Activated CD4-positive, alpha-beta T cell treated with anti-CD3 and anti-CD28 coated beads, Interleukin-2, Interleukin-4, amounts not matched to agents 100 ng/mL and 50 ng/mL, durations not matched to agents 16 hours and 8 hours (primary cell): ENCODE measurements at places on chromosomes 1 and 21.

- DNase-seq, result no peak
Measured at GRCh38 chr1:185156288-185156853, 382 bp downstream of the TRMT1L start.

DNA sequence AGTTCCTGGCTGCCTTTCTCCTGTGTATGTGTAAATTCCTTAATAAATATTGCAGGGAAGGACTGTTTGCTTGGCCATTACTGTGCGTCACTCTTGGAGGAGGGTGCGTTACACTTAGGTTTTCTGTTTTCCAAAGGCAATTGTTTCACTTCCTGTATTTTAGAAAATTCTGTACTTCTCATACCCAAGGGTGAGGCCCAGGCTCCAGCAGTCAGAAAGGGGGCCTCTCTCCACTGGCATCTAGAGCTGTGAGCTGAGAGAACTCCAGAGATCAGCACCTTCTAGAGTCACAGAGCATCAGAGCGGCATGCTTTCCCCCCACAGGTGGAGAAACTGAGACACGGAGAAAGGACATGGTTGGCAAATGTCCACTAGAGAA, 27.0 kb upstream of the ZFP69B start:
- no peak for DNase-seq

DNA sequence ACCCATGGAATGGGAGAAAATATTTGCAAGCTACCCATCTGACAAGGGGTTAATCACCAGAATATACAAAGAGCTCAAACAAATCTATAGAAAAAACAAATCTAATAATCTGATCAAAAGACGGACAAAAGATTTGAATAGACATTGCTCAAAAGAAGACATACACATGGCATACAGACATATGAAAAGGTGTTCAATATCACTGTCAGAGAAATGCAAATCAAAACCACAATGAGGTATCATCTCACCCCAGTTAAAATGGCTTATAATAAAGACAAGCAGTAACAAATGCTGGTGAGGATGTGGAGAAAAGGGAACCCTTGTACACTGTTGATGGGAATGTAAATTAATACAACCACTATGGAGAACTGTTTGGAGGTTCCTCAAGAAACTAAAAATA, 600.9 kb downstream of the SMYD3 start:
- DNase-seq, result no peak

DNA sequence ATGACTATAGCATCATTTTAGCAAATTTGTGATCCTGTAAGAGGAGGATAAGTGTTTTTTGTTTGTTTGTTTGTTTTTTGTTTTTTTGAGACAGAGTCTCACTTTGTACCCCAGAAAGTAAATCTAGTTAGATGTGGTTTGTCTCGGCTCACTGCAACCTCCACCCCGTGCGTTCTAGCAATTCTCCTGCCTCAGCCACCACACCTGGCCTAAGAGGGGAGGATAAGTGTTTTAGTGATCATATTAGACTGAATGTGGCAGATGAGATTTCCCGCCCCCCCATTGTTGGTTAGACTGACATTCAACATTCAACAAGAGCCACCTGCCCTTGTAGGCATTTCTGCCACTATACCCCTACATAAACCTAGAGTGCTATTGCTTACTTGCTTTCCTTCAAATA, 98.5 kb downstream of the OSBPL9 start:
- no peak for DNase-seq

GRCh38 chr1:47468709-47469389, 31.0 kb downstream of the FOXD2 start:
- DNase-seq, result no peak

DNA sequence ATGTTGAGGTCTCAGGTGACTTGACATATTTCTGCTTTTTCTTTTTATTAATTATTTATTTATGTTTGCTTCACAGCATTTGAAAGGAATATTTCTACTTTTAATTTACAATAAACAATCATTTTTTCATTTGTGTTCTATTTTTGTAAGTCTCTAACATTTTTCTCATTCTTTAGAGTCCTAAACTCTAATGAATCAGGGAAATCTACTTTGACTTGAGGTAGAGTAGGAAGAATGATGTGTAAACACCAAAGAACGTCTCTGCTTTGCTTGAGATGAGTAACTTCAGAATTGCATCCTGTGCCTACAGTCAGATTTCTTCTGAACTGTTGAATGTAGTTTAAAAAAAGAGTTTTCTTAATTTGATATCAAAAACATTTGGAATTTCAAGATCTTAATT, 65.2 kb downstream of the CNST start:
- DNase-seq, result no peak

- no peak for DNase-seq
Measured at GRCh38 chr1:187985145-187985896, 1156.6 kb downstream of the PLA2G4A start.

DNA sequence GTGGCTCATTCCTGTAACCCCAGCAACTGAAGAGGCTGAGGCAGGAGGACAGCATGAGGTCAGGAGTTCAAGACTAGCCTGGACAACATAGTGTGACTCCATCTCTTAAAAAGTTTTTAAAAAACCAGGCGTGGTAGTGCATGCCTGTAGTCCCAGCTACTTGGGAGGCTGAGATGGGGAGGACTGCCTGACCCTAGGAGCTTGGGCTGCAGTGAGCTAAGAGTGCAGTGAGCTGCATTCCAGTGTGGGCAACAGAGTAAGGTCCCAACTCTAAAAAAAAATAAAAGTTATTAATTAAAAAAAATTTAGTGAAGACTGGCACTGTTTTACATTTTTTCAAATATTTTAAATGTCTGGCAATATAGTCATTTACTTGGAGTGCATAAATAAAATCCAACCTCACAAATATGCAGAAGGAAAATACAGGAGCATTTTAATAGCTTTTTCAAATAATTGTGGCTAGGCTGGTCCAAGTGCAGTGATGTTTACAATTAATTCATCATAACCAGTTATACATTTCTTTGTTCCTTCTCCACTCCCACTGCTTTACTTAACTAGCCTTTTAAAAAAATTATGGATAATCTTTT, 10.8 kb downstream of the ZBTB8OS start:
- DNase-seq, result no peak

DNA sequence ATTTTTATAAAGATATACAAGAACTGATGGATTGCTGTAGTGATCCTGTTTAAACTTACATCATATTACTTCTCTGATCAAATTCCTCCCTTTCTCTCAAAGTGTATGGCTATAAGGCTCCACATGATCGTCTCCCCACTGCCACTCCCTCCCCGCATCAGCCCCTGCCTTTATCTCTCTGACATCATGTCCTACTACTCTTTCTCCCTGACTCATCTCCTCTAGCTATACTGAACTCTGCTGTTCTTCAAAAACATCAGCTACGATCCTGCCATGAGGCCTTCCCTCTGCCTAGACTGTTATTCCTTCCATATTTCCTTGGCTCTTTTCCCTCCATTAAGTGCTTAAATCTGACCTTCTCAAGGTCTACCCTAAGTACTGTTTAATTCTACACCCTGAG, 22.8 kb downstream of the HFM1 start:
- DNase-seq, result no peak

DNA sequence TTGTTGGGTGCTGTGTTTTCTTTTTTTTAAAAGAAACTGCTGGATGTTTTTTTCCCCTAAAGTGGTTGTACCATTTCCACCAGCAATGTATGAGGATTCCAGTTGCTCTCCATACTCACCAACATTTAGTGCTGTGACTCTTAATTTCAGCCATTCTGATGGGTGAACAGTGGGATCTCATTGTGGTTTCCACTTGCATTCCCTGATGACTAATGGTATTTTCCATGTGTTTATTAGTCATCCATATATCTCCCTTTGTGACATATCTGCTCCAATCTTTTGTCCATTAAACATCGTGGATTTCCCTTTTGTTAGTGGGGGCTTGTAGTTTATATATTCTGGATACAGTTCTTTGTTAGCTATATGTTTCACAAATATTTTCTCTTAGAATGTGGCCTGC, 206.0 kb downstream of the CAMTA1 start:
- no peak for DNase-seq

GRCh38 chr21:32331444-32332305, 33.0 kb downstream of the MRAP start:
- DNase-seq, result no peak

- DNase-seq, result no peak
Measured at GRCh38 chr1:71462247-71462646, 381.4 kb upstream of the ZRANB2 start.

- DNase-seq, result no peak
Measured at GRCh38 chr1:223708001-223708359, 4.4 kb upstream of the CAPN2 start.

DNA sequence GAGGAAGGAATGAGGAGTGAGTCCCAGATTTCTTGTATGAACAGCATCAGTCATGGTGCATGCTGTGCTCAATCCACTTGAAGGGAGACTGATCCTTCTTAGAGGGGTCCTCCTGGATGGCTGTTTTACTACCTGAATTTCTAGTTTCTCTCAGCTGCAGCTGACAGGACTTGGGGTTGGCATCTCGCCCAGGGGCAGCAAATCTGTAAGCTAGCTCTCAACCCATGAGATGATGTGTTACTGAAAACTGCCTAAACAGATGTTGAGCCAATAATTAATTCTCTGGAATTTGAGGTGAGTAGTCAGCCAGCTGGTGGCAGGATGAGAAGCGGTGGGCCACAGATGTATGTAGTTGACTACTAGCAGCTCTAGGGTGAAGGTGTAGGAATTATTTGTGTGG, 19.6 kb downstream of the BACH1 start:
- DNase-seq, result no peak

- DNase-seq, result no peak
Measured at GRCh38 chr1:67713057-67713846, 28.3 kb downstream of the GADD45A start.

GRCh38 chr1:181440510-181440909, 42.8 kb upstream of the CACNA1E start:
- no peak for DNase-seq

DNA sequence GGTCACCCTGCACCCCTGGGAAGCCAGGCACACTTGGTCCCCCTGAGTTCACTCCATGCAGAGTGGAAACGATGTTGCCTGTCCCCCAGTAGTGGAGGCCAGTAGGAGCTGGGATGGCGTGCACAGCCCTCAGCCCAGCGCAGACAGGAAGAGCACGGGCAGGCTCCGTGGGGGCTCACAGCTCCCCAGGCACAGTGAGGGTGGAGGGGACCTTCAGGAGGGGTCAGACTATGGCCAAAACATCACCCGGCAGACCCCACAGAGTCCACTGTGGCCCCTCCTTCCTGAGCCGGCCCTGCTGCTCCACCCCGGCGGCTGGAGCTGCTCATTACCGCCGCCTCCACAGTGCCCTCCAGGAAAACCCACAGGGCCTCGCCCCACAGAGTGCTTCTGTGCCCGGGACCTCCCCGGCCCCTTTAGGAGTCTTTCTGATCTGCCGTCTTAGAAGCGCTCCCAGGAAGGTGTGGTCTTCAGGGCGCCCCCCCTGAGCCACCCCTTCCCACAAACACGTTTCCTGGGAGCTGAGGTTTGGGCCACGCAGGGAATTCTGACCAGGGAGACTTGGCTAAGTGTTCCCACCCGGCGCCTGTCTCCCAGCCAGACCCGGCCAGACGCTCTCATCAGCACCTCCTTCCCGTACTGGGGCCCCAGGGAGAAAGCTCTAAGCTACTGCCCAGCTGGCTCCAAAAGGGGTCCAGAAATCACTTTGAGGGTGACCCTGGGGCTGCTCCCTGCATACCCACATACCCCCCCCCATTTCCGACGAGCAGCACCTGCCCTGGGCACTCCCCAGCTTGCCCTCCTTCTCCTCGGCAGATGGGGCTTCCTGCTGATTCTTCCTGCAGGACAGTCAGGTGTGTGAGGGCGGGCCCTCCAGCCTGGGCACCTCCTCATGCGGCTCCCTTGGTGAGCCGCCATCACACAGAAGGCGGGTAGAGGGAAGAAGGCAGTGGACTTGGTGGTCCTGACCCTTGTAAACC, 38.8 kb downstream of the RIPK4 start:
- no peak for DNase-seq

DNA sequence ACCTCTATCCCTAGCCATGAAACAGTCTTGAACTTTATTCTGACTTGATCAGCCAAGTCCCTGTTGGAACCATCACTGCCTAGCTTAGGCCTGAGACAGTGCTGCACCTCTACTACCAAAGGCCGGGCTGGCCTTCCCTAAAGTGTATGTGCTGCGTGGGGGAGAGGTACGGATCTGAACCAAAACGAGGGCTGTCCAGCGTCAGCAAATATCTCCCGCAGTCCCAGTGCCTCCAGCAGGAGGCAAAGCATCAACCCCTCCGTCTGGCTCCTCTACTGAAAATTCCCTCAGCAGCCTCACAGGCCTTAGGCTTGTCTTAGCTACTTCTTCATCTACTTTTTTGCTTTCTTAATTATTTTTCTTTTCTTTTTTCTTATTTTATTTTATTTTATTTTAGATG, 33.3 kb upstream of the KIF26B start:
- no peak for DNase-seq

- DNase-seq, result no peak
Measured at GRCh38 chr1:206672011-206672688, 12.6 kb upstream of the MAPKAPK2 start.

DNA sequence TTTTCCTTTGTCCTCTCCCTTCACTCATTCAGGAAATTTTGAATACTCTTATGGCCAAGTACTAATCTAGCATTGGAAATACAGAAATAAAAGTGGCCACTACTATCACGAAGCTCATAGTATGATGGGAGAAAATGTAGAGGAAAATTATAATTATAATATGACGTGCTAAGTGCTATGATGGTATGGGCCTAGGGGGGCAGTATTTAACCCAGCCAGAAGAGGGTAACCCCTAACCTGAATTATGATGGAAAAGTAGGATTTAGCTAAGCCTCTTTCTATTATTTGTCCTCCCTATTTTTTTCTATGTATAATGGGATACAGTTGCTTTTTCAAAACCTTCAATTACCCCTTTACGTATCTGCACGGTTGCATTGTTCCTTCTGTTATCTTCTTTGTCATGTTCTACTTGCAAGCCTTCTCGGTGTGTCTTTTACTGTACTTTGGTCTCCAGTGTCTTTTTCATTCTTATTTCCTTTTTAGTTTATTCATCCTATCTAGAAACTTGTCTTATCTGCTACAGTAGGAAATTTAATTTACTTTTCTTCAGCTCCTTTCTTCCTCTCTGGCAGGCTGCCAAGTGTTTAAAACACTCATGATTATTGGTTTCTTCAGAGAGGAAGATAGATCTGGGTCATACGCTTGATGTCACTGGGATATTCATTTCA, 88.8 kb upstream of the GPR52 start:
- DNase-seq, result no peak

GRCh38 chr1:104121271-104121670, 371.6 kb downstream of the AMY1C start:
- DNase-seq, result no peak

GRCh38 chr1:111656086-111657017, 36.8 kb downstream of the RAP1A start:
- DNase-seq, result no peak

DNA sequence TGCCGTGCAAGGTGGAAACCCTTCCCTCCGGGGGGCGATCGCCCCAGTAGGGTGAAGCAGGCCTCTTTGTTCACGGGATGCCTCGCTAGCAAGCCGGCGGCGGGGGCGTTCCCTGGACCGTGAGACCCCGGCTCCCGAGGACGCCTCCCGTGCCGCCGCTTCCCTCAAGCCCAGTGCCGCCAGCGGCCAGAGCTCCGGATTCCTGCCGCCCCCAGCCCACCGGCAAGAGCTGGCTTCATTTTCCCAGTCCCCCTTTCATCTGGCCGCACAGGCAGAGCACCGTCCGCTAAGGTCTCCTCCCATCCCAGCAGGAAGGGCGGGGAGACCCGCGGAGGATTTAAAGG, 16.3 kb downstream of the IER5 start:
- no peak for DNase-seq

GRCh38 chr1:25771221-25772114, 28.5 kb upstream of the SELENON start:
- DNase-seq, result no peak
